ENCODE measurements at places on chromosomes 3 and 15.
A peak's percentile ranks its signal among the peaks of the same experiment; 100 is the strongest.

DNA sequence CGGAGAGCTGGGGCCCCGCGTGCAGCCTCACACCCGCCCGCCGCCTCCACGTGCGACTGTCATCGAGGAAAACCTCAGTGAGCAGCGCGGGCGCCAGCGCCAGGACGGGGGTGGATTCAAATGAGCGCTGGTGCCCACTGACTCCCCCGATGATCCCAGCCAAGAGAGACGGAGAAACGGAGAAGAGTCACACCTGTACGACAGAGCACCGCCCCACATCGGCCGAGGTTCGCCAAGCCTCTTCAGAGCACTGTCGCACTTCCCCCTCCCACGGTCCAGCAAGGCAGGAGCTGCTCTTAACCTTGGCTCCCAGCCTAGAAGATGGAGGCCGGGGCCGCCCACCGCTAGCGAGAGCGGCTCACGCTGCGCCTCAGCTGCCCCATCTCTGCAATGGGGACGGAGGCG lies 130.9 kb upstream of the IQSEC1 start:
- DNase-seq: no peak

DNA sequence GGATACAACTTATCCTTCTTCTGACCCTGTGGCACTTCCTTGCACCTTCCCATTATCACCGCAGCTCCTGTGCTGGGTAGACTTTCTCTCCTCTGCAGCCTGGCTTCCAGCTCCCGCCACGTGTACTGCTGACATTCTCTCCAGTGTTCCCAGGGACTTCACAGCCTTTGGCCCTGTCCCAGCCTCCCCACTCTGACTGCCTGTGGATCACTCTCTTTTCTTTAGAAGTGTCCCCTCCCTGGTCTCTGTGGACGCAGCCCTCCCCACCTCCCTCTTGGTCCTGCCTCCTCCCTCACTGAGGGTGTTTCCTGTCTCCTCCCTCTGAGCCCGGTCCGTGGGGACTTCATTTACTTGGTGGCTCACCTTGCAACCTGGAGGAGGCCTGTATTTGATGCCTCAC lies 17.4 kb downstream of the PDIA5 start:
- no peak for DNase-seq

- no peak for DNase-seq
These were observed 7.0 kb downstream of the FYTTD1 start for GRCh38 chr3:197756704-197757103.

DNA sequence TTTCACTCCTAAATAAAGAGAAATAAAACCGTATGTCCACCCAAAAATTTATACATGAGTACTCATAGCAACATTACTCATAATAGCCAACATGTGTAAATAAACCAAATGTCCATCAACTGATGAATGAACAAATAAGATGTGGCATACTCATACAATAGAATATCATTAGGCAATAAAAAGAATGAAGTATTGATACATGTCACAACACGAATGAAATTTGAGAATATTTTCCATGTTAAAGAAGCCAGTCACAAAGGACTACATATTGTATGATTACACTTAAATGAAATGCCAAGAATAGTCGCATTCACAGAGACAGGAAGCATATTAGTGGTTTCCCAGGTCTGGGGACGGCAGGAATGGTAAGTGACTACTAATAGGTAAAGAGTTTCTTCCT lies 869.2 kb downstream of the IGSF11 start:
- DNase-seq: no peak

- no peak for DNase-seq
These were observed 54.4 kb downstream of the ANXA2 start for GRCh38 chr15:60343221-60343970.

DNA sequence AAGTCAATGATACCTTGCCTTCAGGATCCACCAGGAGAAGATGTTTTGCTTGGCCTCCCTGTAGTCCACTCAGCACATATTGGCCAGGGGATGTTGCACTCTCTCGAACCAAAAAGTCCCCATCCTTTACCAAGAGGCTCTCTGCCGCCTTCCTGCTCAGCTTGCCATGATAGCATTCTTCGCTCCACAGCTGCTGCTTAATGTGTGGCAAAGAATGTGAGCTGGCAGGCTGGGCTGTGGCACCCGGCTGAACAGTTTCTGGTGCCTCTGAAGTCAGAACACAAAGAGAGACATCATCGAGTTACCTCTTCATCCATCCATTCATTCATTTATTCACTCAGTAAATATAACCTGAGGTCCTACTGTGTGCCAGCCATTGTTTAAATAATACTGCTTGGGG lies 23.9 kb upstream of the CEP152 start:
- DNase-seq: no peak

DNA sequence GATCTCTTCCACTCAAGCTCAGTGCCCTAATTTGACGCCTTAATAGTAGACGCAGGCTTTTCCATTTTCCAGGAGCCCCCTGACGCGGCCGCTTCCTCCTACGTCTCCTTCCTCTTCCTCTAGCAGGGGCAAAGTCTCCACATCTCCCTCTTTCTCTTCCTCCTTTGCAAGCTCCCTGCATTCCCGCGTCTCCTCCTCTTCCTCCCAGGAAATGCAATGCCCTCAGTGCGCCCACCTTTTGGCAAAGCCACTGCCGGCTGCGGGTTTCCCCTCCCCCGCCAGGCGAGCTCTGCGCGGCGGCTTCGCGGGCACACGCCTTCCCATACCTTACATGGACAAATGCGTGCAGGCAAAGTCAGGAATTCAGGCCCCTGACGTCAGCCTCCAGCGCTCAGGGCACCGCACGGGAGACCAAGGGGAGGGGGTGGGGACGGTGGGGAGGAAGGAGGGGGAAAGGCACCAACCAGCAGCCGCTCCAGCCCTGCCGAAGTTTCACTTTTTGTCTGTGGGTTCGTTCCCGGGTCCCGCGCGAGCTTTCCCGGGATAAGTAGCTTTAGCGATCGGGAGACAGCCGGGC lies 432 bp upstream of the LPP start:
- peak; percentile 79 for DNase-seq

- DNase-seq: no peak
These were observed 93.8 kb upstream of the IGF1R start for GRCh38 chr15:98554272-98555172.

GRCh38 chr3:193857996-193858395 lies 265.0 kb downstream of the OPA1 start:
- DNase-seq: no peak

GRCh38 chr3:185207481-185207880 lies 46.4 kb downstream of the EHHADH start:
- no peak for DNase-seq

DNA sequence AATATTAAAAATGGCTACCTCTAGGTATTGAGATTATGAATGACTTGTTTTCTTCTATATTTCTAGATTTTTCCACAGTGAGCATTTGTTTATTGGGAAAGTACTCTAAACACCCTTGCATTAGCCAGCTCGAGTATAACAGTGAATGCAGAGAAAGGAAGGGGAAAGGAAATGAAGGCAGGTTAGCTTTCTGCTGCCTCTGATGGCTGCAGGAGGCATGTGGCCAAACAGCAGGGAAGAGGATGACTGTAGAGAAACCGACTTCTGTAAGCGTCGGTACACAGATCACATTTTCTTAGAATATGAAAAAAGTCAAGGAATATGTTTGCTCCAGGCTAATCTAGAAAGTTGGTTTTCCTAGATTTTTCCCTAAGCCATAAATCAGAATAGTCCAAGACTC lies 19.8 kb downstream of the GNB5 start:
- no peak for DNase-seq

GRCh38 chr3:54176106-54176505 lies 53.8 kb downstream of the CACNA2D3 start:
- no peak for DNase-seq
